Right renal pelvis (tissue), 4 donors: ENCODE measurements at places on chromosomes 2 and 18.

DNA sequence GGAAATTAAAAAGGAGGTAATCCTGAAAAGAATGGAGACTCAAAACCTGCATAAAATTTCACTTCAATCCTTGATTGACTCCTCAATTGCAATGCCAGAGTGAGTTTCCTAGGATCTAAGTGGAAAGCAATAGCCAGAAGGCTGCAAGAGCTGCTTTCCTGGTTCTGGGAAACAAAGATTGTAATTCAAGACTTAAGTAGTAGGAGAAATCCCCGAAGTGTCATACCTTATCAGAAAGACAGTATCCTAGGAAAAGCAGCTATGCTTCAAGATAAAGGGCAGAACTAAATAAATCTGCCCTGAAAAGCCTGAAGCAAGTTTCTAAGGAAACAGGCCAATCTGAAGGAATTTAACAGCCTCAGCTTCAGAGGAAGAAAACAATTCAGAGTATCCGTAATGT, 390.2 kb downstream of the DSC3 start:
- DNase-seq, result no peak

- DNase-seq, result no peak
Measured at GRCh38 chr18:12336887-12337286, 28.8 kb downstream of the TUBB6 start.

DNA sequence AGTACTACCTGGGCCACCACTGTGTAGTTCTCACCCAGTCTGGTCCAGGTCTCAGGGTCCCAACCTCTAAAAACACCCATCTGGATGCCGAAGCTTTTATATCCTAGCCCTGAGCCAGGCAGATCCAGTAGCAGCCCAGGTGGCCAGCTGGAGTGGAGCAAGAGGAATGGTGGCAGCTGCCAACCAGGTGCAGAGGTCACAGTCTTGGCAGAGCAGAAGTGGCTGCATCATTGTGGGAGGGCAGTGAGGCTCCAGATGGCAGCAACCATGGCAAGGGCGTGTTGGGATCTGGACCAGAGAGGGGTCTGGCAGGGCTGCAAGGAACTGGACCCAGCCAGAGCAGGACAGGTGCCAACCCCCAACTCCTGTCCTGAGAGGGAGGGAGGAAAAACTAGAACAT, 72.2 kb upstream of the AGAP1 start:
- no peak for DNase-seq

DNA sequence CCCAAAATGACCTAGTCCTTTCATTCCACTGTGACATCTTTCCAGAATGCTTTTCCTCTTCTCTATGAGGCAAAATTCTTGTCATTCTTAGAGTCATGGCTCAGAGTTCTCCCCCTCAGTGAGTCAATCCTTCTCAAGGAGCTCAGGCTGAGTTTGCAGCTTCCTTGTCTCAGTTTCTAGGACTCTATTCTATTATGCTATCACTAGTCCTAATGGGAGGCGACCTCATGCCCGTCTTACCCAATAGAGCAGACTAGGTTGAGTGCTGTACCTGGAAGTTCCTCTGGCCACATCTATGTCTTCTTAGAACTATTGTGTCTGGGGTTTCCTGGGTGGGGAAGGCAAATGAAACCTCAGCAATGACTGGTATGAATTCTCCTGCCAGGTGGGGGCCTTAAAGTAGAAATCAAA, 51.5 kb downstream of the HAUS1 start:
- DNase-seq, result no peak

DNA sequence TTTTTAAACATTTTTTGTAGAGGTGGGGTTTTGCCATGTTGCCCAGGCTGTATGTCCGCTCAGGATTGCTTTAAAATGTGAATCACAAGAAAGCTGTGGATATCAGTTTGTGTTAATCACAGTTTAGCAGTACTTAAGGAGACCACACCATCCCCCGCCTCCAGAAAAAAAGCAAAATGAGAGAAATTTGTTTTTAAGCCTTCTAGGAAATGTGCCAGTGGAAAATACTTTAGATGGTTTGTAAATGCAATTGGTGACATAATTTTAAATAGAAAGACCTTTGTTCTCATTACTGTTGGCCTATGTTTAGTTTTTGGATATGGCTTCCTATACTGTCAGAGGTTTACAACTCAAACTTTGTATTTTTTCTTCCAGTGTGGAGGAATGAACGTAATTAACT, 27.0 kb downstream of the GCA start:
- DNase-seq, result no peak

GRCh38 chr2:197883354-197884032, 79.1 kb downstream of the PLCL1 start:
- no peak for DNase-seq
